CD4-positive, alpha-beta T cell treated with Interleukin-2 at 100 ng/mL for 4 hours (primary cell): ENCODE measurements at places on chromosomes 5 and 9.

DNA sequence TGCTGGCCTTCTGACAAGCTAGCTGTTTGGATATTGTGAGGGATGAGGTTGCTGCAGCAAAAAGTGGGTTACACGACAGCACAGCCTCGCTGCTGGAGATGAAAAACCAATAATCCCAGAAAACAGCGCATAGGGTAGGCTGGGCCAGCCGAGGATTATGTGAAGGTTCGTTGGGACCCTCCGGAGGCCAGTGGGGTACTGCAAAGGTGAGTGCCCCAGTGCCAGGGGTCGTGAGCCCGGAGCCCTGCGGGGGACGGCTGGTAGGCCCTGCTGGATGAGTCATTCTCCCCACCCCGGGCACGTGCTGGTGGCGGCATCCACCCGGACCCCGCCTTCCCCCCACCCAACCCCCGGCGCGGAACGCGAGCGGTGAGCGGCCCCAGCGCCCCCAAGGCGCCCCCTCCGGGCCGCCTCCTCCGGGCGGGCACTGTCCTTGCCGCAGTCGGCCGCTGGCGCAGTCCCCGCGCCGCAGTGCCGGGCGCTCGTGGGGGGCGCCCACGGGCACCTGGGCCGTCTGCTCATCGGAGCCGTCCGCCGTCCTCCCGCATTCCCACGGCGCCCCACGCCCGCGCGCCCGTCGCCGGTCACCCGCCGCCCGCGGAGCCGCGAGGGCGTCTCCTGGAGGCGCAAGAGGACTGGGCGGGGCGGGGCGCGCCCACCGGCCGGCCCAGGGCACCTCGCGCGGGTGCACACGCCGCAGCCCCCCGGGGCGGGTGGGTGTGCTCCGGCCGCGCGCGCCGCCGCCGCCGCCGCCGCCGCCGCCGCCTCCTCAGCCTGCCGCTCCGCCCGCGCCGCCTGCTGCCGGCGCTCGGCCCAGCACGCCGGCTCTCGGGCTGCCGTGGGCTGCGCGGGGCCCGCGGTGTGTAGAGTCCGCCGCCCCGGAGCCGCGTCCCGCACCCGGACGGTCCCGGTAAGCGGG is at the start of gene PHF24:
Gene PHF24 (plus strand): TSS at position 794 of the 919 bp plus-strand sequence. CDS start 13,014 bp downstream, outside the sequence.
- DNase-seq, result no peak

DNA sequence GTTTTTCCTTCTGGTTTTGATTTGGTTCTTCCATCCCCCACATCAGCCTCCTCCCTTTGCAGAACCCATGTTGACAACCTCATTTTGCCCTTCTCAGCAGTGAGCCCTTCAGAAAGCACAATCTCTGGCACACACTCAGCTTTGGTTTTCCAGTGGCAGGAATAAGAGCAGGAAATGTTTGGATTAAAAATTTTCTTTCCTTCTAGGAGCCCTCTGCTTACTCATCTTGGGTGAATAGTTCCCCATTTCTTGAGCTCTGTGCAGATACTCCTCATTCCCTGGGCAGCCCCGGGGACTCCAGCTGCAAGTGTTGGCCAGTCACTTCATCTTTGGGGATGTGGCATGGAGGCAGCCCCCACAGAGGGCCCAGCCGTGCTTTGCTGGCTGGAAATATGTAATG is 170.5 kb downstream of the NR3C1 start:
- no peak for DNase-seq

- DNase-seq, result no peak
Observed at GRCh38 chr5:59360130-59360555, 533.4 kb downstream of the PDE4D start.

DNA sequence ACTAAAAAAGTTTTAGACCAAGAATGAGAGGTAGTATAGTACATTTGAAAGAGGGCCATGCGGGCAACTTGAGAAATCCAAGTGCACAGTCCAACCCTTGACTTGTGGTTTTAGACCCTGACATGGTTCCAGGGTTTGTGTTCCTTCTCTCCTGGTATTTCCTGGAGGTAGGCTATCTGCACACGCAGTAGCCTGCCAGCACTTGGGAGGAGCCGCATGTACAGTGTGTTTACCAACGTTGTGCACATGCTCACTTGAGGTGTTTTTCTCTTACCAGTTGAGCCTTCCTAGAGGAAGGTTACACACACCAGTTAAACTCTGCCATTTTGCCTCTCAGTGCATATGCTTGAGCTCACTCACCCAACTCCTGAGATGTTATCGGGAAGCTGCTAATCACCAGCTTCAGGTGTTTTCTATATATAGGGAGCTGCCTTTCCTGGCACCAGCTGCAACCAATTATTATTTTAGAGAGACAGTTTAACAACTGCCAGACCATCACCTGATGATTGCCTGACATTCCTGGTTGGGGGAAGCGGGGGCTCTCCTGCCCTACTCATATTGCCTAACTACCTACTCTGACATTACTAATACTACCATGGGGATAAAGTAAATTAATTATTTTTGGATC is 593.4 kb upstream of the TUSC1 start:
- DNase-seq, result no peak

DNA sequence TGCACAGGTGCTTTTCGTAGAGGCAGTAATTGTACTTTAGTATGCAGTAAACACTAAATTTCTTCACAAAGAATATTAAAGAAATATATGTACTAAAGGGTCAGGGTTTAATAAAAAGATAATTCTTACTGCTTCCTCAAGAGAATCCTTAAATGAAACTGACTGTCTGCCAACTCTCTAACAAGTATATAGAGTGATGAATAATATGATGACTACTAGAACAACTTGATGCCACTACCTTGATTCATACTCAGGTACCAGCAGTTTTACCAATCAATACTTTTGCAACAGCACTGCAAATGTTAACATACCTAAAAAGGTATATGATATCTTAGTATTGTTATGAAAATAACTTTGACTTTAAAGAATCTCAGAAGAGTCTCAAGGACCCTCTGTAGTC is 3.8 kb downstream of the YIPF5 start:
- no peak for DNase-seq

DNA sequence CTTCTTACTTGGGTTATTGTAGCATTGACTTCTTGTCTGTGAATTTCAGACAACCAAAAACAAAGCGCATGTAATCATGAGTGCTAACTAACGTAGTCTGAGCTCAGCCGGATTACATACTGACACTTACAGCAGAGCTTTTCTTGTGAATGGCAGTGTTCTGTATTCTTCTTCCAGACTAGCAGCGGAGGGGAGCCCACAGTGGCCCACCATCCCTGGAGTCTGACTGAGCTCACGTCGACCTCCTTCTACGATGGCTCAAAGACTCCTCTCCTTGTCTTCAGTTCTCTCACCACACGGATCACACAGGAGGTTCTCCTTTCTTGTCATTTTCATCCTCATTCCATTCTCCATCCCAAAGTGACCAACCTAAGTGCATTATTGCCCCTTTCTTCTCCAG is 211.4 kb downstream of the CHSY3 start:
- DNase-seq, result no peak

DNA sequence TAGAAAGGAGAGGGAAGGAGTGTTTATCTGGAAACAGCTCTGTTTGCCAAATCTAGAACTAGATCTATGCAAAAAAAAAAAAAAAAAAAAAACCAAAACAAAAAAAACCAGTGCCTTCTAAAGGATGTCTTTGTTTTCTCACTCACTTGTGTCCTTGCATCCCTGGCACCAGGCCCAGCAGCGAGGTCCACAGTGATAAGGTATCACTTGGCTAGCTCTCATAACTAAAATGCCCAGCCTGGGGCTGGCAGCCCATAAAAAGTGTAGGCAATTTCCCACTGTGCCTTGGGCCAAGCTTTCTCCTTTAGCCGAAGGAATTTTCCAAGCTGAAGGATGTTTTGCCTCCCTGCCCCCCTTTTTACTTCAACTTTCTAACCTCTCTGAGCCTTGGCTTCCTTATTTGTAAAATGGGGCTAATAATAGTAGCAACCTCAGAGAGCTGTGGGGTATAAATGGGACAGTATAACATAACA is 20.8 kb downstream of the RGS3 start:
- DNase-seq, result no peak

DNA sequence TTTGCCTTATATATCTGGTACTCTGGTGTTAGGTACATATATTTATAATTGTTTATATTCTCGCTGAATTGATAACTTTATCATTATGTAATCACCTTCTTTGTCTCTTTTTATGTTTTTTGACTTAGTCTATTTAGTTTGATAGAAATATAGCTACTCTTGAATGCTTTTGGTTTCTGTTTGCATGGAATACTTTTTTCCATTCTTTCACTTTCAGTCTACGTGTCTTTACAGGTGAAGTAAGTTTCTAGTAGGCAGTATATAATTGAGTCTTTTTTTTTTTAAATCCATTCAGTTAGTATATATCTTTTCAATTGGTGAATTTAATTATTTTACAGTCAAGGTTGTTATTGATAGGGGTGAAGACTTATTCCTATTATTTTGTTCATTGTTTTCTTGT is 131.7 kb downstream of the PSAT1 start:
- DNase-seq, result no peak

- no peak for DNase-seq
Observed at GRCh38 chr5:52925001-52925400, 64.2 kb upstream of the ITGA2 start.

- DNase-seq, result no peak
Observed at GRCh38 chr5:173915310-173916014, 27.3 kb downstream of the CPEB4 start.

GRCh38 chr9:88501086-88501485 is 33.9 kb upstream of the NXNL2 start:
- no peak for DNase-seq

DNA sequence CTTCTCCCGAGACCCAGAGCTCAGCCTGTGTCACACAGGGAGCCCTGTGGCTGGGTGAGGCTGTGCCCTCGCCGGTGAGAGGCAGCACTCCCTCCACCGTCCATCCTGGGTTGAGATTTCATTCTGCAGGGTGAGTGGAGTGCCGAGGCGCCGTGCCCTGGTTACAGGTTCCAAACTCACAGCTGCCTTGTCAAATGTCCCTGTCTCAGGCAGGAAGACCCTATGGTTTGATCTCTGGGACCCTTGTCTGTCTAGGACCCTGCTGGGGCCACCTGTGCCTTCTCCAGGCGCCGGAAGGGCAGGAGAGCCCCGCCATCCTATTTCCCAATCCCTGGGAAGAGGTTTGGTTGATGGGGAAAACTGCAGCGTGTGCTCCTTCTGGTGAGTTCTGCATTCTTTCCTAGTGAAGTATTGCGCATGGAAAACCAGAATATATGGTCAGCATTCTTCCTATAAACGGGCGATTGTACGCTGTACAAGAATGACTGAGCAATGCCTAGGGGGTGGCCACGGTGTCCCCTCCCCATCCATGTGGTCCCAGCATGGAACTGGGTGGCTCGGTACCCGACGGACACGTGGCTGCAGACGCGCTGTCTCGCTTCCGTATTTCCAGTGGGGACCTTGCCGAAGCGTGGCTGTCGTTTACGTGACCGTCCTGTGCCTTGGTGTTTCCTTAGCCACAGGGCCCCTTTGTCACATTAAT is 95.9 kb upstream of the COL5A1 start:
- DNase-seq, result no peak

DNA sequence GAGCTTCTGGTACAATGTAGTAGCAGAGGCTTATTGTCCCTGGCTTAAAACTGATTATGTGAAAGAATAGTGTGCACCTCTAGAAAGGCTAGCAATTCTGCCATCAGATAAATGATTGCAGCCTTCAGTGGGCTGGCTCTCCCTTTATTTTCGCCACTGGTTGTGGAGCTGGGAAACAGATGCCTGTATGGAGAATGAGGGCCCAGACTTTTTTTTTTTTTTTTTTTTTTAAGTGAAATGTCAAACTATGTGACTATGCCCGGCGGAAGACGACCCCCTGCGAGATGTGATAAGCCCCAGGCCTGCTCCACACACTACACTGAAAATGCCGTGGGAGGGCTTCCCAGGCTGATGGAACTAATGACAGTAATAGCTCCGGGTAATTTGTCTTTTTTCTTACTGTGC is 28.7 kb downstream of the ISL1 start:
- DNase-seq, result no peak

DNA sequence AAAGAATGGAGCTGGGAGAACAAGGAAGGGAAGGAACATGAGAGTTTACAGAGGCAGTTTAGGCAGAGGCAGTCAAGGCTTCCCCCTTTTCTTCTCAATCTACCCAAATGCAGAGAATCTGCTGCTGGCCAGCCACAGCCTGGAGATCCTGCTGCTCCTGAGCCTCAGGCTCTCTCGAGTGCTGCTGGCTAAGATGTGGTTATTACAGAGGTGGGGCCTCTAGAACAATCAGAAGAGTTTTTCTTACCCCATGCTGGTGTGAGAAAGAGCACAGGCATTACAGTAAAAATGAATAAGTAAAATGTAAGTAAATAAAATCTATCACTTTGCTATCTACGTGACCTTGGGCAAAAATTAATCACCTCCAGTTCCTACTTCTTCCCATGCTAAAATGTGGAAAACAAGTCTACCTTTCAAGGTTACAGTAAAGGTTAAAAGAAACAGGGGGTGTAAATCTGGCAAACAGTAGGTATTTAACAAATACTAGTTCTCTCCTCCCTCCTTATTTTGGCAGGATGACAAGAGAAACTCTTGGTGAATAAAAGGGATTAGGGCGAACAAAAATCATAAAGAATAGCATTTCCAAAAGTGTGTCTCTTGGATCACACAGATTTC is 31.1 kb downstream of the FBXW11 start:
- DNase-seq, result no peak

DNA sequence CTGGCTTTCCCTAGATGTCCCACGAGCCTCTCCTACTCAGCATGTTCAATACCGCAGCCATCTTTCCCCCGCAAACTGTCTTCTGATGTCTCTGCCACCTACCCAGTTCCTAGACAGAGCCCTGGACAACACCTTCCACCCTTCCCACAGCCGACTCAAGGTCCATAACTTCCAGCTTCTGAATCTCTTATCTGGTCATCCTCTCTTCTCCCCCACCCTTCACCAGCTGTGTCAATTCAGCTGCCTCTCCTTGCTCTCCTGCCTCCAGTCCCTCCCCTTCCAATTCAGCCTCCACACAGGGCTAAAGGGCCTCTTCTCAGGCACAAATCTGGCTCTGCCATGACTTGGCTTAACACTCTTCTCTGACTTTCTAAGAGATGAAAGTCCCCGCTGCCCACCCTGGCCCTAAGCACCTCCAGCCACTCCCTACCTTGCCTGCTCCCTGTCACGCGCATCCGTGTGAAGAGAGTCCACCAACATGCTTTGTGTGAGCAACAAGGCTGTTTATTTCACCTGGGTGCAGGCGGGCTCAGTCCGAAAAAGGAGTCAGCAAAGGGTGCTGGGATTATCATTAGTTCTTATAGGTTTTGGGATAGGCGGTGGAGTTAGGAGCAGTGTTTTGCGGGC is 25.2 kb downstream of the AQP7 start:
- no peak for DNase-seq

- no peak for DNase-seq
Observed at GRCh38 chr5:74357827-74358226, 282.7 kb downstream of the ENC1 start.

DNA sequence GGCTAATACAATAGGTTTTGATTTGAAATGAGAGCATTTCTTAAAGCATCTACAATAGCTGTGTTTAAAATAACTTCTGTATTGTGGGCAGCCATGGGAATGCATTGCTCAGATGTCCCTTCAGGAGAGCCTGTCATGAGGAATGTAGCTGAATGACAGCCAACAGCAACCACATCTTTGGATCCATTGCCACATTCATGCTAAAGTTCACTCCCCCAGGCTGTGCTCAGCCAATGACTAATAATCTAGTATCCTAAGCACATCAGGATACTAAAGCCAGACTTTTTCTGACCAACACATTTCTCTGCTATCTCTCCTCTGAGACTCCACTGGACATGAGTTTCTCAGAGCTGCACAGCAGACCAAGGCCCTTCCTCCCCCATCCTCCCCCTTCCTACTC is 45.5 kb downstream of the HTR1A start:
- DNase-seq, result no peak
